ENCODE measurements at places on chromosomes 13 and 19.

DNA sequence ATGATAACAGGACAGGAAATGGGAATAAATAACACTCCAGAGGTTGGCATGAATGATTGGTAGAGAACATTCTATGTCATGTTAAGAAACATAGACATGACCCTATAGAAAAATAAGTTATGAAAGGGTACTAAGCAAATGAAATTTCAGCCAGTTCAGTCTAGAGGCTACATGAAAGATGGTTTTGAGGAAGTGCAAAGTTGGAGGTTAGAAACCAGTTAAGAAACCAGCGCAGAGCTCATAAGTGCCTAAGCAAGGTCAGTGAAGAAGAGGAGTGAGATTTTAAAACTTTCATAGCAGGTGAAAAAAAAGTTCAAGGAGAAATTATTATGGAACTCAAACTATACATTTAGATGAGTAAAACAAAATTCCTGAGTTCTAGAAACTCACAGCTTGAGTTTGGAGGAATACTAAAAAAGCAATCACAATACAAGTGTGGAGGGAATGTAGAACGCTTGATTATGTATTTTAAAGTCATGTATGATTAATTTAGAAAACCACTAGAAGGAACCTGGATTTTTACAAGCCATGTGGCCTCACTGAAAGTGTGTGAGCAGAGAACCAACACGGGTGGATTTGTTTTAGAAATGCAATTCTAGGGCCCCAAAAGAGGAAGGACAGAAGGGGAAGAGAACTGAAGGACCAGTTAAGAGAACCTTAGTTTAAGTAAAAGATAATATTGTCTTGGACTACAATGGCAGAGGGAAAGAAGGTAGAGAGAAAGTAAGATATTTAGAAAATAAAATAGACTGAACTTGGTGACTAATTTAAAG is 162.4 kb downstream of the PCDH20 start:
- DNase-seq: no peak

DNA sequence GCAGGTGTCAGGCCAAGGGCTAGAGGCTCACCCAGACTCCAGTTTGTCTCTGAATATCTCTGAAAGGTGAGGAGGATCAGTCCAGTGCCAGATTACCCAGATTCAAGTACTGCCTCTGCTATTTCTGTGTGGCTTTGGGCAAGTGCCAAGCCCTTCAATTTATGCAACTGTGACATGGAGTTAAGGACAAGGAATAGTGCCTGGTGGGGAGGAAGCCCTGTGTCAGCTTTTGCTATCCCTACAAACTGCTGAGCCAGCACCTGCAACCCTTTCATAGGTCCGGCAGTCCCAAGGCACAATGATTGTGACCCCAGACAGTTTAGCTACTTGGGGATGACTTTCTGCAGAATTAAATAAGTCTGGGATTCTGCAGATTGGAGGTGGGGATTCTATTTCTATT is 123.0 kb downstream of the KL start:
- DNase-seq: no peak

- DNase-seq: no peak
Measured at GRCh38 chr13:43528992-43529391, 257.8 kb downstream of the ENOX1 start.

DNA sequence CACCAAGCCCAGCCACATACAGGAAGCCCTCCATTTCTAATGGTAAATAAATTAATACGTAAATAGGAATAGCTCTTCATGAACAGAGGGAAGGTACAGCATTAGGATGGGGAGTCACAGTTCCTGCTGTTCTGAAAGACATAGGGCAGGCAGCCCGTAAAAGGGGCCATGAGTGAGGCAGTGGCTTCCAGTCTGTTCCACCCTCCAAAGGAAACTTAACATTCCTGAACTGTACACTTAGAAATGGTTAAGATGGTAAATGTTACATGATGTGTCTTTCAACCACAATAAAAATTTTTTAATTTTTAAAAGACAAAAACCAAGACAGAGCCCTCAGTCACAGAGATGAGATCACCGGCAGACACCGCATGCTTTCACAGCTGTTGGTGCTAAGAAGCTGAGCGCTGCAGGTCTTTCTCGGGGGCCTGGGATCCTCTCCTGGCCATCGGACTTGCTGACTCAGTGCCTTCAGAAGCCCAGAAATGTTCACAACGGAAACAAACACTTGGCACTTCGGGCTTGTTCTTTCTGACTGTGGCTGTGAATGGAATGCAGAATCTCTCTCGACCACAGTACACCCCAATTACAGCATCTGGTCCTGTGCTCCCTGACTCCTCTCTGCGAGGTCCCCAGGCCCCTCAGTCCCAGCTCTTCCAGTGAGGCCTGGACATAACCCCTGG is 36.4 kb downstream of the EPS15L1 start:
- DNase-seq: no peak

GRCh38 chr19:40612831-40613689 is 11.9 kb downstream of the LTBP4 start:
- peak; percentile 85 for DNase-seq

DNA sequence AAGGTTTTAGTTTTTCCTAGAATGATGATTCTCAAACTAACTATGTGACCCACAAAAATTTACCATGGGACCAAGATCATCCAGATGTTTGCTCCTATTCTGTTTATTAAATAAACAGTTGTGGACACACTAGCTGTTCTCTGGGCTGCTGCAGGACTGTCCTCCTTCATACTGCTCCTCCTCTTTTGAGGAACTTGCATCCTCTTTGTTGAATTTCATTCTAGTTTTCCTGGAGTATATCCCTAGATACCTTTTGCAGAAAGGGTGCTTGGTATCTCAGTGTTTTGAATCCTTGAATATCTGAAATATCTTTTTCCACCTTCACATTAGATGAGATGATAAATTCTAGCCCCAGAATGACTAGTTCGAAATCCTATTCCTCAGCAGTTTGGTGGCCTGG is 24.1 kb downstream of the VASP start:
- no peak for DNase-seq

- no peak for DNase-seq
Measured at GRCh38 chr13:59358014-59358413, 805.7 kb downstream of the DIAPH3 start.

GRCh38 chr13:101535192-101535746 is 82.8 kb downstream of the ITGBL1 start:
- DNase-seq: no peak

GRCh38 chr13:87497426-87497825 is 173.7 kb upstream of the SLITRK5 start:
- DNase-seq: no peak

GRCh38 chr13:27482983-27483382 is 32.6 kb upstream of the MTIF3 start:
- no peak for DNase-seq

DNA sequence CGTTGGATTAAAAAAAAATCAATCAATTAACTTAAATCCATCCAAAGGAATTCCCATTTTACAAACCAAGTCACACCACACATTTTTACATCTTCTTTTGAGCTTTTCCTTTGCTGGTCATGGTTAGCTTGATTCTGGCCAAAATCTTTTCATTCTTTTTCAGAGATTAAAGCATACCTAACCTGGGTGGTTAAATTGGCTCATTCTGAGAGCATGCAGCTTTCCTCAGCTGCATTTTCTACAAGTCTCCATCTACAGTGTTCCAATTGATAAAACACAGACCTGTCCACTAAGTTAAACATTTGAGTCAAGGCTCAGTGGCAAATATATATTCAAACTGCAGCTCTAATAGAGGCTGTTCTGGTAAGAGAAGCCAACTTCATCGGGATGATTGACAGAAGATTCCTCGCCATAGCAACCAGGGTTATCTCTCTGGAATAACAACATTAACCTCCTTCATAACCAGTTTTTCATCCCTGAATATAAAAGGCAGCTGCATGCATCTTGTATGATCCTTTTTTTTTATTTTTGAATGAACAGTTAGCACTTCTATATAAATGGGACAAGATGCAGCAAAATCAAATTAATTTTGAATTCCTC is 106.2 kb downstream of the DNAJC15 start:
- no peak for DNase-seq

- DNase-seq: no peak
Measured at GRCh38 chr13:33351319-33351718, 65.8 kb upstream of the STARD13 start.

DNA sequence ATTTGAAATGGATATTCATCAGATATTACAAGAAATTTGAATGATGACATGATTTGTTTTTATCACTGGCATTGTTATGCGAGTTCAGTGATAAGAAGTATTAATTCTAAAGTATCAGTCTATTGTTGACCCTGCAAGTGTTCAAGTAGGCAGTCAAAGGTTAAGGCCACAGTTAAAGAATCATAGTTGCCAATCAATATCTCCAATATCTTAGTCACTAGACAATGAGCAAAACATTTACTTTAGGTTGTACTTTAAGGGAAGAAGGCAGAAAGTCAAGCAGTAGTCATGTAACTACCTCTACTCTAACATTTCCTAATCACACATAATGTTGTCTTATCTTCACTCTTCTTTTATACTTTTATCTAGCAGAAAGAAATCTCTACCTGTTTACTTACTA is 709.8 kb downstream of the PCDH17 start:
- DNase-seq: no peak

GRCh38 chr19:8592231-8593009 is 15.2 kb upstream of the MYO1F start:
- peak; percentile 74 for DNase-seq

DNA sequence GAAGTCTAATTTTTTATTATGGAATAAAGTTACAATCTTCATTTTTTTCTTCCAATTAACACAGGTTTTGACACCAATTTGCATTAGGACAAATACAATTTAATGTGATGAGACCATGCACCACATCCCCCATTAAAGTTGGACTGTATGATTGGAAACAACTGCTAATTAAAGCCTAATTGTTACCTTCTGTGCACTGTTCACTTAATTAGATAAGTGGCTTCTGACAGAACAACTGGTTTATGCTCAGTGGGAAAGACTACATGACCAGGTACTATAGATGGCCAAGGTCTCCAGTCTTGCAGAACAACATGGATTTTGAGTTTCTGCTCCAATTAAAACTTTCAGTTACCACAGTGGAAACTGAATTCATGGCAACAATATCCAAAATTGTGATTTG is 198.1 kb downstream of the FGF14 start:
- no peak for DNase-seq

GRCh38 chr19:11881151-11881800 is 6.3 kb upstream of the ZNF69 start:
- DNase-seq: peak; percentile 55

GRCh38 chr13:105202354-105202753 is 1333.1 kb downstream of the EFNB2 start:
- DNase-seq: no peak

GRCh38 chr13:25429466-25429865 is 57.7 kb downstream of the ATP8A2 start:
- no peak for DNase-seq

DNA sequence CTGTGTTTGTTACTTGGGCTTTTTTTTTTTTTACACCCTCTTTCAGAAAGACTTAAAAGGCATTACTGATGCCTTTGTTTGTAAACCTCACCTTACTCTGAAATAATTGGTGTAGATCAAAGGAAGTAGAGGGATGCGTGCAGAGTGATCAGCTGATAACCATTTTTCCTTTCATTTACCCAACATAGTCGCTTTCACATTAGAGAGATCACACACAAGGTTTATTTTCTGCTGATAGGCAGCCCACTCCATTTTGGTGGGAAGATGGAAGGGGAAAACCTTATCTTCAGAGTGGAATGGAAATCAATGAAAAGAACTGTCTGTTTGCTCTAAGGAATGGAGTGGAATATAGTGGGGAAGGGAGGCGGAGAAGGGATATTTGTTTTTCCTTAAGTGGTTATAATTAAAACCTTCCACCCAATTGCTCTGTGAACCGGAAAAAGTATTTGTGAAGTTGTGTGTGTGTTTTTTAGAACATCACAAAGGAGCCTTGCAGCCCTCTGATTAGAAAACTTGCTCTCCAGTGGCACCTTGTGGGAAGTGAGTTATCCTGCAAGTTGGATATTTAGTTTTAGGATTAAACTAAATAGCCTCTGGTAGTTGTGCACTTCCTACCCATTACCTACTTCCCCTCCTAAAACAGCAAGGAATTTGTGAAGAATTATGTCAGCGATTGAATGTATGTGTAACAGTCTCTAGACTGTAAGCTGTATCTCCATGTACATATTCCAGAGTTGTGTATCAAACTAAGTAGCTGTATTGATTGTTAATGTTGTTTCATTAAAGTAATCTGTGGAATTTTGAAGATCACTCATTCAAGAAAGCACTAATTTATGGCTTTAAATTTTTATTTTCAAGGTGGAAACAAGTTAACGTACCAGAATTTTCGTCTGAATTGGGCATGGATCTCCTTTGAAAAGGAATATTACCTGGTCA is 76.8 kb downstream of the FREM2 start:
- DNase-seq: peak; percentile 4

DNA sequence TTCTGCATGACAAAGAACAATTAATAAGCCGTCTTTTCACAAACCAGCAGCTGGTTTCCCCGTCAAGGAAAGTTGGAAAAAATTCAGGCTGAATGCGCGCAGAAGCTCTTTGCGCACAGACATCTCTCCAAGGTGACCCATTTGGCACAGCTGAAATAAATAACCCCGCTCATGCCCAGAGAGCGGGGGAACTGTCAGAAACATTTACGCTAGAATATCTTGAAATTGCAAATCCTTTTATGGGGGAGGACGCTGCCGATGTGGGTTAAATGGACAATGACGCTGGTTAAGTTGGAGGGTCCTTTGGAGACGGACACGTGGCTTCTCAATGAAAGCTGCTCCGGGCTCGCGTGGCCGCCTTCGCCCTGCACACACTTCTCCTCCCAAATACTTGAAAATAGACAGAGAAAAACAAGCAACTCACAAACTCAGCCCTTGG is 30.6 kb downstream of the GSX1 start:
- DNase-seq: no peak

DNA sequence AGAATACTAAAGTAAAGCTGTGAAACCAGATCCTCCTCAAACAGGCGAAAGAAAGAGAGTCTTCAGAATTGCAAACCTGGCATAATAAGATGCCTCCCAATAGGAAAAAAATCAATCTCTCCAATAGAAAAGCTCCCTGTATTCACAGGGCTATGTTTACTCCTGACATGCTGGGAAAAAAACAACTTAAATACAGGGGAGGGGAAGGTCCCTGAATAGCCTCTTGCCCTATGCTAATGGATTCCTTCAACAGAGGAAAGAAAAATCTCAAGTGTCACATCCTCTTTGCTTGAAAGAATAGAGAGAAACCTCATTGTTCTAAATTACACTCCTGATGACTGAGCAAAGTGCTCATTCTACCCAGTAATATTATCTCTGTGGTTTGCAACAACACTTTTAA is 1271.1 kb upstream of the PRR20A start:
- no peak for DNase-seq

- DNase-seq: no peak
Measured at GRCh38 chr13:74389056-74389455, 254.9 kb upstream of the KLF12 start.

- no peak for DNase-seq
Measured at GRCh38 chr13:26887594-26887993, 127.0 kb upstream of the GPR12 start.

GRCh38 chr13:28056426-28056825 is 44.0 kb downstream of the FLT3 start:
- DNase-seq: no peak

- no peak for DNase-seq
Measured at GRCh38 chr19:2064788-2065524, 13.9 kb upstream of the MKNK2 start.

GRCh38 chr19:52584736-52585440 is 14.8 kb downstream of the ZNF701 start:
- DNase-seq: no peak

Measured in activated CD4-positive, alpha-beta T cell treated with anti-CD3 and anti-CD28 coated beads, Interleukin-2, Interleukin-6, amounts not matched to agents 100 ng/mL and 50 ng/mL, durations not matched to agents 16 hours and 8 hours (primary cell).